CD4-positive, alpha-beta T cell treated with Interleukin-12 subunit alpha and Interleukin-12 subunit beta, for 1 hour (primary cell): ENCODE measurements at places on chromosomes 2 and 18.

- no peak for DNase-seq
Observed at GRCh38 chr2:168666339-168666738, 136.1 kb upstream of the NOSTRIN start.

GRCh38 chr2:33425161-33425560, 51.3 kb upstream of the RASGRP3 start:
- no peak for DNase-seq

DNA sequence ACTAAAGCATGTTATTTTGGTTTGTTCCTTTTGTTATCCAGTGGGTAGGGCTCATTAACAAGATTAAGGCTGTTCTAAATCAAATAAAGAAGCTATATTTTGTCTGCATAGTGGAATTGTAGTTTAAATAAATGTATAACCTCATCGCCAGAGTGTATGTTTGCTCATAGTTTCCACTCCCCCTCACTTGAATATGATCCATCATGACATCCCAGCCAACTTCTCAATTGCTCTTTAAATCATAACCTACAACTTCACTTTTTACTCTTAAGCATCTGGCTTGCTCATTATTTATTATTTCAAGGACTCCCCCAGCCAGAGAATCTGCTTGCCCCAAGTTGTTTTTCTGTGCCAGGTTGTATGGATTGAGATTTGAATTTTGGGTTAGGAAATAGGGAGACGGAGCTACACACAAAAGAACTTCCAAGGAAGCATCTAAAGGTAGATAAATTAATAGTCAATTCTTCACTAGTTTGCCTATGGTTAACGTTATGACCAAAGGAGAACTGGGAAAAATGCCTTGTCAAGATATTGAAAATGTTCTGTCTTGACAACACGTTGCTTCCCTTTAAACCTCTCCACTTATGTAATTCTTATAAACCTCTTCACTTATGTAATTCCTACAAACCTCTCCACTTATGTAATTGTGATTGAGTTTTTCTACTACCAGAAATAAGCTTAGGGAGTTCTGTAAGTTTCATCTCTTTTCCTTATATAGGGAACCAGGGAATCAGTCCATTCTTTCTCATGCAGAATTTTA, 55.4 kb upstream of the UPP2 start:
- DNase-seq, result no peak

DNA sequence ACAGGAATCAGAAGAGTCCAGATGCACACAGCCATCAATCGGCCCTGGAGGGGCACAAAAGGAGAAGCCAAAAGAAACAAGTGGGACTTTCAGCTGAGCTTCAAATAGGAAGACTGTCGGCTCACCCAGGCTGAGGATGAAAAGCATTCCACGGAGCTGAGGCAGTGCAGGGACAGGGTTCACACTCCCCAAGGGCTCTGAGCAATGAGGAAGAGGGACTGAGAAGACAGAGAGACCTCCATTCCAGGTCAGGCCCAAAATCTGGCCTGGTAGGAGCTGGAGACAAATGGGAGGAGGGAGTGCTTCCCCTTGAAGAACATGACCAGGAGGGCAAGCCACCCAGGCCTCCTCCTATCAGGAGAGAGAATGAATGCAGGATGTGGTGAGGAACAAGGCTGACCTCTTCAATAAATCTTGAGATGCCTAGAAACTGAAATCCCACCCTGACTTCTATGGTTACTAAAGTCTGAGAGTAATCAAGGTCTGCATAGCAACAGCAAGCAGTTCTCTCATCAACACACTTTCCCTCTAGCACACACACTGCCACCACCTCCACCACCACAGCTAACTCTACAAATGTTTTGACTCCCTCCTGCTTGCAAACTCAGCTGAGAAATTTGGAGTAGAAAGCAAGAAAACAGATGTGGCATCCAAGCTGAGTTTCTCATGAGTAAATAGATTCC, 434.4 kb downstream of the TNS1 start:
- no peak for DNase-seq

- no peak for DNase-seq
Observed at GRCh38 chr2:181995289-181995688, 9.6 kb downstream of the PPP1R1C start.

GRCh38 chr18:55386545-55386944, 201.4 kb downstream of the TCF4 start:
- no peak for DNase-seq

GRCh38 chr2:128360711-128361110, 42.0 kb upstream of the HS6ST1 start:
- no peak for DNase-seq

GRCh38 chr2:233481368-233482142, 85.0 kb downstream of the USP40 start:
- no peak for DNase-seq

GRCh38 chr2:229815342-229815741, 101.0 kb upstream of the DNER start:
- no peak for DNase-seq
